Activated T-helper 1 cell treated with anti-CD3 and anti-CD28 coated beads, Interleukin-12 subunit alpha, Interleukin-12 subunit beta, Interleukin-2, Interleukin-4 antibody, amounts not matched to agents 30 ng/mL and 10 ng/mL and 1 ng/mL, durations not matched to agents 14 hours and 24 hours and 36 hours (primary cell): ENCODE measurements at places on chromosomes 13 and 19. TPM values are rescaled to one million over a fixed set of nuclear protein-coding genes. Genes with fewer than 3 reads are reported as not detected.

The ANKLE1 gene
- 13.4 and 13.8 TPM in 2 replicates for total RNA-seq

The TGFBR3L gene
- 6.9 and 7.5 TPM in 2 replicates for total RNA-seq

The C1QTNF9B gene
- not detected in 2 replicates for total RNA-seq

The POU2F2 gene
- total RNA-seq, result 64.0 and 65.8 TPM in 2 replicates

The THSD1 gene
- 0.07 and 0.21 TPM in 2 replicates for total RNA-seq

The DHDH gene
- total RNA-seq, result not detected in 2 replicates

The SIGLEC8 gene
- total RNA-seq, result 0.10 and 0.13 TPM in 2 replicates
